ENCODE measurements at places on chromosomes 12 and 14.

- DNase-seq, result no peak
Observed at GRCh38 chr14:71815110-71815509, 117.1 kb upstream of the RGS6 start.

- no peak for DNase-seq
Observed at GRCh38 chr14:37697489-37698121, 102.2 kb downstream of the TTC6 start.

- DNase-seq, result no peak
Observed at GRCh38 chr12:89236748-89237383, 115.4 kb downstream of the DUSP6 start.

DNA sequence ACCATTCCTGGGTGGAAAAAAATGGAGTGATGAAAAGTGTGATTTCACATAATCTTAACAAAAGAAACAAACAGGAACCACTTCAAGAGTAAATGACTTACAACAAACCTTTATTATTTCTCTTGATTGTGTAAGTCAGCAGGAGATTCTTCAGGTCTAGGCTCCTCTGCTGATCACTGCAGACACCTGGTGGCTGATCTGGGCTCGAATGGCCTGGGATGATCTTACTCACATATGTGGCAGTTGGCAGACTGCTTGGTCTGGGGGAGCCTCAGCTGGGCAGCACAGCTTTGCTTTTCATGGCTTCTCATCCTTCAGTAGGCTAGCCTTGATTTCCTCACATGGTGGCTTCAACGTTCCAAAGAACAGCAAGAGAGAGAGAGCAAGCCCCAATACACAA, 215.4 kb upstream of the PRICKLE1 start:
- no peak for DNase-seq

DNA sequence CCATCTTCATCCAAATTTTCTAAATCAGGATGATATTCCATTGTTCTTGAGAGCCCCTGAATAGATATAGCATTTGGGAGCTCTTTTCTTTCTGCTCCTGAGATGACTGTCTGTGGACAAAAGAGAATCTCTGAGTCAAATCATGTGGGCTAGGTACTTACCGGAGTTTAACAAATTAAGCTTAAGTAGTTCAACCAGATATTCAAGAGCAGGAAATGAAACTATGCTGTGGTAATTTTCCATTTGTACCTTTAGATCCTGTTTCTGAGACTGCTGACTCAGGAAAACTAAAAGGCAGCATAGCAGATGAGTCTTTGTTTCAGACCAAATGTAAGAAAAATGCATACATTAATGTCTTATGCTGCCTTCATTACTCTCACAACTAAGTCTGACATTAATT, at the start of gene CLEC7A:
CLEC7A (minus strand) TSS at position 158 of the 400 bp plus-strand sequence; CDS start at position 41, 117 bp downstream.
- peak; percentile 36 for DNase-seq

- DNase-seq, result no peak
Observed at GRCh38 chr12:63752283-63752682, 27.4 kb upstream of the RXYLT1 start.

GRCh38 chr14:78697341-78697740, 527.2 kb downstream of the NRXN3 start:
- no peak for DNase-seq

DNA sequence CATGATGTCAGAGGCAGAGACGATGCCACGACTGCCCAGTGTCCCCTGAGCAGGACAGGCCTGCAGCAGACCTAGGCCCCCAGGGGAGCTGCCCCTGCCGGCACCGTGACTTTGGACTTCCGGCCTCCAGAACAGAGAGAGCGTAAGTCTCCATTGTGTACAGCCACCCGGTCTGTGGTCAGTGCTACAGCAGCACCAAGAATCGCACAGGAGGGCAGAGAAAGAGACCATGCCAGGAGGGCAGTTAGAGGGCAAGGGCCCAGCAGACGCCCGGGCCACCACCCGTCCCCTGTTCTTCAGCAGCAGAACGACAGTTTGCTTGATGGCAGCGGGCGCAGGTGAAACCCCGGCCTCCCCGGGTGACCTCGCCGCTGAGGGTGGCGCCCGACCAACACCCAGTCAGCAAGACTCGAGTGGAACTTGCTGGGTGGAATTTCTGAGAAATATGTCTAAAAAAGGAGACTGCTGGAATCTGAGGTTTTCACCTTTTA, 19.7 kb downstream of the GALNT9 start:
- DNase-seq, result no peak

DNA sequence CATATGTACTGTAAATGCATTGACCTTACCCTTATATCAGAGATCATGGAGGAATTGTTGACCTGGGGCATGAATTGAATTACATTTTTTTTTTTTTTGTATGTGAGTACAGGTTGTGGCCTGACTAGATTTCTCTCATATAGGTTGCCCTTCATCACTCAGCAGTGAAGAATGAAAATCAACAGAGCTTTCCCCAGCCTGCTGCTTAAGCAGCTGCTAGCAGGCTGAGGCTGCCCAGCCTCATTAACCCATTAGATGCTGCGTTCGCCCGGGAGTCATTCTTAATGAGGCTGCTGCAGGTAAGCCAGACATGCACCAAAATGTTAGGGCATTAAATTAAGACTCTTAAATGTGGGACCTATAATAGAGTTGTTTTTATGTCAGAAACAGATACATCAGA, 236.0 kb downstream of the ETNK1 start:
- no peak for DNase-seq

DNA sequence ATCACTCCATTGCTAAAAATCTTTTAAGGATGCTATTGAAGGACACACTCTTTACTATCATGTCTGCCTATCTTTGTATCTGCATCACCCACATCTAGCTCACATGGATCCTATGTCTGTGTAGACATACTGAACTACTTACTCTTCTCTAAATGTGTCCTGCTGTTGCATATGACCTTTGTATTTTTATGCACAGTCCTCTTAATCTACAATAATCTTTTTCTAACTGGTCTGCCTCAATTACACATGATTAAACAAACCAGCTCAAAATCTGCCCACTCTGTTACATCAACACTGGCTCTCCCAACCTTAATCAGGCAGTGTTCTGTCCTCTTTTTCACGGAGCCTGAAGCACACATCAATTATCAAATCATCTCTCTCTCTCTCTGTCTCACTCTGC, 316.3 kb upstream of the MGAT4C start:
- DNase-seq, result no peak

- no peak for DNase-seq
Observed at GRCh38 chr14:53638966-53639365, 317.7 kb downstream of the BMP4 start.

GRCh38 chr12:131644481-131644880, 66.4 kb upstream of the SFSWAP start:
- DNase-seq, result no peak

DNA sequence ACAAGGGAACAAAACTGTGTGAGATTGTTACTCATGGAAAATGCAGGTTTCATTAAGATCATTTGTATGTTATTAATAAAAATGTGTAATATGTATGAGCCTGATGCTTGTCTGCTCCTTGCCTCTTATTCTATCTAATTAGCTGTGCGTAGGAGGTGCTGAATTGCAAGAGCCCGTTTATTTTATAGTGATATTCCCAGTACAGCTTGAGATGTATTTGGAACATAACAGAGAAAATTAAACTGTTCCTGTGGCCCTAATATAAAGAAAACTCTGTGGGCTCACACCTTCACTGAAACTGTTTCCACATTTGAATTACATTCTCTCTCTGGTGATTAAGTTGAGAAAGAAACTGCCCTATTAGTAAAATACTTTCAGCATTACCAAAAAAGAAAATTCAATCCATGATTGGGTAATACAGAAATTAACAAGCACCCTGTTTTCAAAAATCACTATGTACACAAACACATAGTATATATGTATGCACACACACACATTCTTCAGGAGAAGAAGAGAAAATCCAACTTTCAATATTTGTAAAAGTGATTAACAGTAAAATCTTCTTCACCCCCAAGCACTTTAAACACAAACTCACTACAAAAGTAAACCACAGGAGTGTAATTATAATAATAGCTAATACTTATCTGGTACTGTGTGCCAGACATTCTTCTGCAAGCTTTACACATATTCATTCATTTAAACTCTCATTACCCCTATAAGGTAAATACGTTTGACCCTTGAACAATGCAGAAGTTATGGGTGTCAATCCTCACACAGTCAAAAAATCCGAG, 233.2 kb downstream of the PHLDA1 start:
- no peak for DNase-seq

- DNase-seq, result peak; percentile 15
Observed at GRCh38 chr14:59918824-59919569, 947 bp upstream of the LRRC9 start.

- DNase-seq, result no peak
Observed at GRCh38 chr14:50763382-50764007, 67.5 kb downstream of the NIN start.

DNA sequence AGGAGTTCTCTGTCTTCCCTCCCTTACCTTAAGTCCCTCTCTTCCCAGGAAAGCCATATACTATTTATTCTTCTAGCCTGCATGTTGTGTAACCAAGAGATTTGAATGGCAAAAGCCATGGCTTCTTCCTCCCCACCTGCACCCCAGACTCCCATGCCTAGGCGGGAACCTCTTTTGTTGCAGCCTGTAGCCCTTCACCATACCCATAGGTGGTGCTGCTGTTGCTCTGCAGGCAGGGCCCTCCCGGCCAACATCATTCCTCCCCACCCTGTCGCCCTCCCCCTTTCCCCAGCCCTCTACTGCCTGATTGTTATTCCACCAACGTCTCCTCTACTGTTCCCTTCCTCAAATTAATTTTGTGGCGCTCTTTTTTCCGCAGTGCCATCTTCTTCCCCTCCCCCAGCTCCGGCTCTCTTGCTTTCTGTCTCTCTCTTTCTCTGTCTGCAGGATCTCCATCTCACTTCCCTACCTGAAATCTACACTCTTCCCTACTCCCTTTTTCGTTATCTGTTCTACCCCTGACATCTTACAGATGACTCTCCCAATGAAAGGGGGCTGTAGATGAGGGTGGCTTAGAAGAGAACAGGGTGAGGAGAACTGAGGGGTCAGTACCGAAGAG, 13.8 kb downstream of the NGDN start:
- DNase-seq, result no peak

- DNase-seq, result no peak
Observed at GRCh38 chr12:3615862-3616261, 124.9 kb downstream of the PRMT8 start.

GRCh38 chr14:89270439-89271227, 146.4 kb downstream of the FOXN3 start:
- peak; percentile 70 for DNase-seq
